ENCODE measurements at places on chromosomes 6 and 20.

DNA sequence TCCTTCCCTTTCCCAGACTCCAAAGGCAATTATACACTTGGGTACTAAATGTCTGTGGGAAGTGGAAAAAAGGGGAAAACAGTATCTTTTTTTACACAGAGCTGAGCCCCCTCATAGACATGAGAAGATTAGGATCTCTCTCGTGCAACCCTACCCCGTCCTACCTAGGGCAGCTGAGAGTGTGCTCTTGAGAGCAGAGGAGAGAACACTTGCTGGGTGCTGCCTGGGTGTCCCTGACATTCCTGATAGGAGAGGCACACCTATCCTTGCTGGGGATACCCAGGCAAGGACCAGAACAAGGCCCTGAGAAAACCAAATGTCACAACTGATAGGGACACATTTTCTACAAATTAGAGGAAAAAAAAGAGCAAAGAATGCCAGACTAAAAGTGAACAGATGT is 81.2 kb downstream of the PREP start:
- DNase-seq, result no peak

DNA sequence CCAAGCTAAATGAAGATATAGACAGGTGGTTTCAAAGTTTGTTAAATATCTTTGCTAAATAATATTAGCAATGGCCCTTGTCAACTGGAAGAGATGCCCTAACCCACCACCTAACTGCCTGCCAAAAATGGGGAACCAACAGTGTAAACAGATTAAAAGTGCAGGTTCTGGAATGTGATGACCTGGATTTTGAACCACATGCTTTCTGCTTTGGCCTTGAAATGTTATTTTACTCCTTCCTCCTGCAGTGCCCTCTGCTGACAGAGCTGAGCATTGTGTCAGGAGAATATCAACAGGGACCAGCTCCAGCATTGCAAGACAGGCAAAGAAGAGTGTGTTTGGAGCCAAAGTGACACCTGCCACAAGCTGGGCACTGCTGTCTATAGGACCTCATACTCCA is 226.6 kb downstream of the MYLK4 start:
- DNase-seq, result no peak

DNA sequence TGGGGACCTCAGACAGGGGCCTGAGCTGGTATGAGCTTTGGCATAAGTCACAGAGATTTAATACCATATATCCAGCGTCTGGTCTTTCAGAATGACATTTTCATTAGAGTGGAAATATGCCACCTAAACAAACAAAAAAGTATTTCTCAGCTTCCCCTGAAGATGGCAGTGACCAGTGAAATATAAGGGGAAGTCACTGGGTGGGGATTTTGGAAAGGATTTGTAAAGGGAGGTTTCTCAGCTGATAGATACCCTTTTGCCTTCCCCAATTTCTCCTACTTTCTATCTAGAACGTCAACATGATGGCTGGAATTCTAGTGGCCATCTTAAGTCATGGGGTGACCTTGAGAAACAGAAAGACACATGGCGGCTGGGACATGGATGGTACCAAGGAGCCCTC is 137.7 kb upstream of the LRFN2 start:
- DNase-seq, result no peak

- DNase-seq, result no peak
Measured at GRCh38 chr6:157650801-157651200, 172.2 kb upstream of the SNX9 start.

DNA sequence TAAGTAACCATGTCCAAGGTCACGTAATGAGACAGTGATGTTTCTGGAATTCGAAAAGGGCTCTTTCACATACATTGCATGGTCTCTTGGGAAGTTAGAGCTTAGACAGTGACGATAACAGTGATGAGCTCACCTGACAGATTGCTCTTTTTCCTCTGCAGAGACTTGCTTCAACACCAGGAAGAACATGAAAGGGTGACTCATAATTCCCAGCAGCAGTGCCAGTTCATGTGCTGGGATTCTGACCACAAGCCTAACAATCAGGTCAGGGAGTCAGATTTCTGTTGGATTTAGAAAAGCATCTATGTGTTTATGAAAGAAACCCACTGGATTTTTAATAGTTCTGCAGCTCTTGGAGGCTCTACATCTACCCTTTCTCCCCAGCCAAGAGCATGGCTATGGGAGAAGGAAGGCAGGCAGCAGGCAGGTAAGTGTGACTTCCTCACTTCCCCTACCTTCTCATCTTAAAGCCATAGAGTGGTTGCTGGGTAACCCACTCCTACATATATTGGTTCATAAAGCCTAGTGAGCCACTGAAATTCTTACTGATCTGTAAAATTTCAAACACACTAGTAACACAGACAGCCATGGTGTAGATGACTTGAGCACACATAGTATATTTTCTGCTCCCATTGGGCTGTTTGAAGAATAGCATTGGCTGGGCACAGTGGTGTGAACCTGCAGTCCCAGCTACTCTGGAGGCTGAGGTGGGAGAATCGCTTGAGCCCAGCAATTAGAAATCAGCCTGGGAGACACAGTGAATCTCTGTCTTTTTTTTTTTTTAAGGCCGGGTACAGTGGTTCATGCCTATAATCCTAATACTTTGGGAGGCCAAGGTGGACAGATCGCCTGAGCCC is 44.4 kb upstream of the LOC128125822 start:
- DNase-seq, result peak; percentile 97

GRCh38 chr6:132712366-132712765 is 1.5 kb downstream of the VNN1 start:
- no peak for DNase-seq

DNA sequence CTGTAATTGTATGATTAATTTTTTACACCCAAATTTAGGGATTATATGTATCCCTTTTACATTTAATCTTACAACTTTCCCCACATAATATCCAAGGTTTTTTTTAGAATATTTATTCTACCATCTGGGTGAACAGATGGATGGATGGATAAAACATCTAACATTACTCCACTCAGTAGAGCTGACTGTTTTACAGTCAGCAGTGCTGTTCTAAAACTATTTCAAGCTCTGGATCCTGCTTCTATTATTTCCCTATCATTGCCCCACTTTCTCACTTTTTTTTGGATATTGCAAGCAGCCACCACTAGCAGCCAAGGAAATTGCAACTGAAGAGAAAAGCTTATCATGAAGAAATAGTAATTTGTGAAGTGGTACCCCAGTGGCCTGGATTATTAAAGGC is 173.7 kb downstream of the ARHGAP18 start:
- DNase-seq, result no peak

GRCh38 chr20:62458275-62459251 is 17.2 kb downstream of the GATA5 start:
- DNase-seq, result no peak

DNA sequence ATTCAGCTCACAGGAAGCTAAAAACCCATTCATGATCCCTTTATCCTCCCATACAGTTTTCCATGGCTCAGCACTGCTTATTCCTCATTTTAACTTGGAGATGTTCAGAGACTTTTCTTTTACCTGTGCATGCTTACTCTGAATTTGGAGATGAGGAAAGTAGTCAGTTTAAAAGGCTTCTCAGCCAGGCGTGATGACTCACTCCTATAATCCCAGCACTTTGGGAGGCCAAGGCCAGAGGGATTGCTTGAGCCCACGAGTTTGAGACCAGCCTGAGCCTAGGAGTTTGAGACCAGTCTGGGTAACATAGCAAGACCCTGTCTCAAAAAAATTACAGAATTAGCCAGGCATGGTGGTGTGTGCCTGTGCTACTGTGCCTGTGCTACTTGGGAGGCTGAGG is 30.3 kb upstream of the TMEM217 start:
- no peak for DNase-seq

GRCh38 chr6:10962673-10963072 is 75.8 kb downstream of the SYCP2L start:
- DNase-seq, result peak; percentile 85

- DNase-seq, result peak; percentile 87
Measured at GRCh38 chr6:149012040-149012545, 265.3 kb downstream of the UST start.

- no peak for DNase-seq
Measured at GRCh38 chr20:57450931-57451330, 59.7 kb downstream of the RBM38 start.

- no peak for DNase-seq
Measured at GRCh38 chr20:44601236-44601671, 18.9 kb downstream of the PKIG start.

DNA sequence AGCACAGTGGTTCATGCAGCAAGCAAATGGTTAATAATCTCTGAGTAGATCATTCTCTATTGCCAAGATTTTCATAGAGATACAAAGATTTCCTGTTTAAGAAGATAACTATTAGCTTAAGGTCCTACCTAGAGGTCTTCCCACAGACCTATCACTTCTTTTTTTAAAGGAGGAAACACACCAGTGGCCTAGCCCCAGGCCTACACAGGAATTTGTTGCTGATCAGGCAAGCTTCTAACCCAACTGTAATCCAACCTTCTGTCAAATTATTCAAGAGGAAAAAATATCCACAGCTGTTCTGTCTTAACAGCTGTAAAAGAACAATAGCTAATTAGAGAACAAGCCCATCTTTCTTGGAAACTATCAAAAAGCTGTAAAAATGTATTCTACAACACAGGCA is 332.8 kb downstream of the BTBD9 start:
- no peak for DNase-seq
